ENCODE measurements at places on chromosomes 16 and 17.

- no peak for DNase-seq
These were observed 35.0 kb upstream of the ICAM2 start for GRCh38 chr17:64055183-64056142.

- no peak for DNase-seq
These were observed 90.7 kb downstream of the WNT3 start for GRCh38 chr17:46727572-46728348.

- DNase-seq = peak; percentile 78
These were observed 25.3 kb downstream of the G6PC3 start for GRCh38 chr17:44095647-44096496.

DNA sequence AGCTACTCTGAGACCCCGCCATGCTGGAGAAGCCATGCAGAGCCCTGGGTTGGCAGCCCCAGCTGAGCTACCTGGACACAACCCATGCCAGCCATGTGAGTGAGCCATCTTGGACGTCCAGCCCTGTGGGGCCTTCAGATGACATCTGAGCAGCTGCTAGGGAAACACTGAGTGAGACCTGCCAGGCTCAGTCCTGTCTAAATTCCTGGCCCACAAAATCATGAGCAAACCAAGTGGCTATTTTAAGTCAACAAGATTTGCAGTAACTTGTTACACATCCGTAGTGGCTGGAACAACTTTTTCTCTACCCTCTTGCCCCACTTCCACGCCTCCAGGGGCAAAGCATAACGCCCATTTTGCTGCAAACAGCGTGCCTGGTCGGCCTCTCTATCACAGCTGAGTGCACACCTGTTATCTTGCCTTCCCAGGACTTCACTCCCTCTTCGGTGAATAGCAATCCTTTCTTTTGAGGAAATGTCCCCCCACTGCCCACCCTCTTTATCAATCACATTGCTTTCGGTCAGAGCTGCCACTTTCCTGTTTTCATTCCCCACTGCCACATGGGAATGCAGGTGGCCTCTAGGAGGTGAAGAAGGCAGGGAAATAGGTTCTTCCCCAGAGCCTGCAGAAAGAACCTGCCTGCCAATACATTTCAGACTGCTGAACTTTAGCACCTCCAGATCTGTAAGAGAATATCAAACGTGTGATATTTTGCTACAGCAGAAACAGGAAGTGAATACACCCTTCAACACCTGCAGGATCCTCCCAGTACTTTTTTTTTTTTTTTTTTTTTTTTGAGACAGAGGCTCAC, 7.4 kb upstream of the SCIMP start:
- DNase-seq = no peak

DNA sequence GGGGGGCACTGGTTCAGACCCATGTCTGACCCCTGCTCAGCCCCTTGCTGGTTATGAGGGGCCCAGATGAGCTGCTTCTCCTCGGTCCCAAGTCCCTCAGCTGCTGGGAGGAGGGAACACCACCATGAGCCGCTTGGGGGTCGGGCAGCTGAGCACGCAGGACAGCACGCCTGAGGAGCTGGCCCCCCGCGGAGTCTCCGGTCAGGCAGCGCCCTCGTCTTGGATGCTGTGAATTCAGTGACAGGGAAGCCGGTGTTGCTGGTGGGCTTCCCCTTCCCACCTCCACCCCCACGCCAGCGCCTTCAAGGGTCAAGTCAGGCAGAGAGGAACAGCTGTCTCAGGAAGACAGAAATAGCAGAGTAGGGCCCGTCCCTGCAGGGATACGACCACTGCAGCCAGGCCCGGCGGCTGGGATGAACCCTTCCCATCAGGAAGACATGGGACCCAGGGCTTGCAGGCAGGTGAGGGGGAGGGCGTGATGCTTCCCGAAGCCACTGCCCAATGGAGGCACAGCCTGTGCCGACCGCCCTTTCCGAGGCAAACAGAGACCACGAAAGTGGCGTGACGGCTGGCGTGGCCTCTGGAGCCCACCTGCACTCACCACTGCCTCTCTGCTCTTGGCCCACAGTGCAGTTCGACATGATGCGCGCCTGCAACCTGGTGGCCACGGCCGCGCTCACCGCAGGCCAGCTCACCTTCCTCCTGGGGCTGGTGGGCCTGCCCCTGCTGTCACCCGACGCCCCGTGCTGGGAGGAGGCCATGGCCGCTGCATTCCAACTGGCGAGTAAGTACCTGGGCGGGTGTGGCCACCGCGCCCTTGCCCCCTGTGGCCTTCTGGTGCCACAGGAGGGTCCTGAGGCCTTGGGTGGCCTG, 8.1 kb downstream of the TMEM204 start:
- no peak for DNase-seq

GRCh38 chr17:31654936-31655335, 204.1 kb downstream of the COPRS start:
- DNase-seq = no peak

- DNase-seq = peak; percentile 33
These were observed 26.1 kb downstream of the GPR142 start for GRCh38 chr17:74393346-74393942.

DNA sequence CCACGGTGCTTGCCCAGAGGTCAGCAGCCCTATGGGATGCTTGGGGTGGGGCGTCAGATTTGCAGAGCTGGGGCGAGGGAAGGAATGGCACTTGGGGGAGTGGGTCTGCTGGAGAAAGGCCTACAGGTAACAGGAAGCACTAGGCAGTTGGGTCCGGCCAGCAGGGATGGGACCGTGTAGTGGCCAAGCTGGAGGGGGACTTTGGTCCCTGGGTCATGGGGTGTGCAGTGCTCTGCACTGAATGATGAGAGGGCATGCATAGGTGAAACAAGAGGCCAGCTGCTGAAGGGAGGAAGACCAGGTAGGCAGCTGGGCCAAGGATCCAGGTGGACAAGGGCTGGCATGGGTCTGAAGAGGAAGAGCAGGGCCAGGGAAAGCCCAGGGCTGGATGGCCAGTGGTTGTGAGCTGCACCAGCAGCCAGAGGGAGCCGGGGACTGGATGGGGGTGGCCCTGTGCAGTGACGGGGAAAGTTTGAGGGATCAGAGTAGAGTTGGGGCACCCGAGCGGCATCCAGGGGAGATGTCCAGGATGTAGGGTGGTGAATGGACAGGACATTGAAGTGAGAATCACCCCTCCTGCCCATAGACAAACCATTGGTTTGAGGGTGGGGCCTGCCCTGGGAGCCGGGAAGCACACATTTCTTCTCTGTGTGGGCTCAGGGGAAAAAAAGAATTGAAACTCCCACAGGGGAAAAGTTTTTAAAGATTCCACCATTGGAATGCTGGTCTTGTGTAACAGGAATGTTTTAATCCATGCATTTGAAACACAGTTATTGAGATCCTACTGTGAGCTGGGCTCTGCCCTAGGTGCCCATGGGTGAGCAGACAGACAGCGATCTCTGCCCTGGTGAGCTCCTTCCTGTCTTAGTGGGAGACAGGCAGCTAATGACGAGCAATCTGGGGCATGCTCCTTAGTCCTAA, 25.1 kb downstream of the RAI1 start:
- no peak for DNase-seq

GRCh38 chr16:23403547-23403946, 49.4 kb downstream of the COG7 start:
- no peak for DNase-seq

DNA sequence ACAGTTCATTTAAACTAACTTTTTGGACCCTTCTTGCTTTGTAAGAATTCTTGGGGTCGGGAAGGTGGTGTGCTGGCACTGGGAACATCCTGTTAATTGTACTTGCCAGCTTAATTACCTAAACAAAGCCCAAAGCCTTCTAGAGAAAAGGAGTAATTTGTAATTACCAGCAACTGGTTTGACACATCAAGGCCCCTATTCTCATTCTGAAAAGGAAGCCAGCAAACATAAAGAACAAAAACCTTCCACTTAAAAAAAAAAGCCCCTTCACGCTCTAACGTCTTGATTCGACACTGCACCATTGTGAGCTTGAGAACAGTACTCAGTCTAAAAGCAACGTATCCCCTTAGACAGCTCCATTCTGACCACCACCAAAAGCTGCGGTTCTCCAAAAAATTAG, 74.7 kb upstream of the RPH3AL start:
- no peak for DNase-seq

DNA sequence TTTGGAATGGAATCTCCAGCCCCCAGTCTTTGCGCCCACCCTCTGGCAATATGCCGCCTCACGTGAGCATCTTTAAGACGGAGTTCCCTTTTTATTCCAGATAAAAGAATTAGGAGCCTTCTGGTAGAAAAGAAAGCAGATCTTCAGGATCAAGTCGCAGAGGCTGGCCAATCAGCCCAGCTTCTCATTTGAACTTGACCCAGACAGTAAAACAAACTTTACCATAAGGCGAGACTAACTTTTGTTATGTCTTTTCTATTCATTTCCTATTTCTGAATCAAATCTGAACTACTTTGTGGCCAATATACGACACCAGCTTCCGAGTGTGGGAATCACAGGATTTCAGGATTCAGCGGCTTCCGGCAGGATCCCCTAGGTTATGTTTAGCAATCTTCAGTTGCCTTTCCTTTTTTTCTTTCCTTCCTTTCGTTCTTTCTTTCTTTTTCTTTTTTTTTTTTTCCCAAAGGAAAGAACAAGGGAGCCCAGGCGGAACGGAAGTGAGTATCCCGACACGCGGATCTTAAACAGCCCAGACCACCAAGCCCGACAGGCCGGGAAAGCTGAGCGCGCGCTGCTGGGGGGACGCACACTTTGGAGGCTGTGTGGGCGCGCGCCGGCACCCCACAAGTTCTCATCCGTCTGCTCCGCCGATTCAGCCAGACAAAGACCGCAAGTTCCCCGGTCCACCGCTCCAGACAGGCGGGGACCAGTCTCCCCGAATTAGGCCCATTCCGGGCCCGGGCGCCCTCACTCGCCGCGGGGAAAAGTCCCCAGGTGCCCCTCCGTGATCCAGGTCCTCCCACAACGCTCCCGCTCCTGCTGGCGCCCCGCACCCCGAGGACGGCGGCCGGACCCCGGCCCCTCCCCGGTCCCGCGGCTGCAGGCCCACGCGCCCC, 633 bp downstream of the TBC1D16 start:
- peak; percentile 52 for DNase-seq

DNA sequence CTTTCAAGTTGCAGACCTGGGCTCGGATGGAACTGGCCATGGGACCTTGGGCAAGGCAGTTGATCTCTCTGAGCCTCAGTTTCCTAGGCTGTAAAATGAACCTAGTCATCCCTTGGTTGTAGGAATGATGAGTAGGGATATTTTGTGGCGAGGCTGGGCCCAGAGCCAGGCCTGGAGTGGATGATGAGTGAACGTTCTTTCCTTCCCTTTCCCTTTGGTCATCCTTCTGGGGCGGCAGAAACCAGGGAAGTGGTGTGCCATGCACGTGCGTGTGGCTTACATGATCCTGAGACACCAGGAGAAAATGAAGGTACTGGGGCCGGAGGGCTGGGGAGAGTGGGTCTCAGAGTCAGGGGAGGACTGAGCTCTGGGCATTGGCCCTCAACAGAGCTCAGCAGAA, 8.4 kb downstream of the FBRS start:
- no peak for DNase-seq

GRCh38 chr17:34436607-34437006, 73.6 kb upstream of the CCL1 start:
- DNase-seq = no peak

DNA sequence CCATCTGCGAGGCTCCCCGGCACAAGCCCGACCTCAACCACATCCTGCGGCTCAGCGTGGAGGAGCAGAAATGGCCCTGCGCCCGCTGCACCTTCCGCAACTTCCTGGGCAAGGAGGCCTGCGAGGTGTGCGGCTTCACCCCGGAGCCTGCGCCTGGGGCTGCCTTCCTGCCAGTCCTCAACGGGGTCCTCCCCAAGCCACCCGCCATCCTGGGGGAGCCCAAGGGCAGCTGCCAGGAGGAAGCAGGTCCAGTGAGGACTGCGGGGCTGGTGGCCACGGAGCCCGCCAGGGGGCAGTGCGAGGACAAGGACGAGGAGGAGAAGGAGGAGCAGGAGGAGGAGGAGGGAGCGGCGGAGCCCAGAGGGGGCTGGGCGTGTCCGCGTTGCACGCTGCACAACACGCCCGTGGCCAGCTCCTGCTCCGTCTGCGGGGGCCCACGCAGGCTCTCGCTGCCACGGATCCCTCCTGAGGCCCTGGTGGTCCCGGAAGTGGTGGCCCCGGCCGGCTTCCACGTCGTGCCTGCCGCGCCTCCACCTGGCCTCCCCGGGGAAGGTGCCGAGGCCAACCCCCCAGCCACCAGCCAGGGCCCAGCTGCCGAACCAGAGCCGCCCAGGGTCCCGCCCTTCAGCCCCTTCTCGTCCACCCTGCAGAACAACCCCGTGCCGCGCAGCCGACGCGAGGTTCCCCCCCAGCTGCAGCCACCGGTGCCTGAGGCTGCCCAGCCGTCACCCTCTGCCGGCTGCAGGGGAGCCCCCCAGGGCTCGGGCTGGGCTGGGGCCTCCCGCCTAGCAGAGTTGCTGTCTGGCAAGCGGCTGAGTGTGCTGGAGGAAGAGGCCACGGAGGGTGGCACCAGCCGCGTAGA, 13.1 kb upstream of the PRR35 start:
- DNase-seq = peak; percentile 81

DNA sequence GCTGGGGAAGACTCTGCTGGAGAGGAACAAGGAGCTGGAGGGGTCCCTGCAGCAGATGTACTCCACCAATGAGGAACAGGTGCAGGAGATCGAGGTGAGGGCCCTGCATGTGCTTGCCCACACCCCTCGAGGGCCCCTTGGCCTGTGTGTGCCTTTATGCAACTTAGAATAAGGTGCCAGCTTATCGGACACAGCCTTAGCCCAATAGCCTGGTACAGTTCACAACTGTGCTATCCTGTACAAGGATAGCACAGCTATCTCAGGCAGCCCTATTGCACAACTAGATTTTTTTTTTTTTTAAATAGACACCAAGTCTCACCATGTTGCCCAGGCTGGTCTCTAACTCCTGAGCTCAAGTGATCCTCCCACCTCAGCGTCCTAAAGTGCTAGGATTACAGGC, 12.1 kb downstream of the CDR2L start:
- DNase-seq = no peak

- no peak for DNase-seq
These were observed 45.4 kb downstream of the SOX8 start for GRCh38 chr16:1026784-1027500.

DNA sequence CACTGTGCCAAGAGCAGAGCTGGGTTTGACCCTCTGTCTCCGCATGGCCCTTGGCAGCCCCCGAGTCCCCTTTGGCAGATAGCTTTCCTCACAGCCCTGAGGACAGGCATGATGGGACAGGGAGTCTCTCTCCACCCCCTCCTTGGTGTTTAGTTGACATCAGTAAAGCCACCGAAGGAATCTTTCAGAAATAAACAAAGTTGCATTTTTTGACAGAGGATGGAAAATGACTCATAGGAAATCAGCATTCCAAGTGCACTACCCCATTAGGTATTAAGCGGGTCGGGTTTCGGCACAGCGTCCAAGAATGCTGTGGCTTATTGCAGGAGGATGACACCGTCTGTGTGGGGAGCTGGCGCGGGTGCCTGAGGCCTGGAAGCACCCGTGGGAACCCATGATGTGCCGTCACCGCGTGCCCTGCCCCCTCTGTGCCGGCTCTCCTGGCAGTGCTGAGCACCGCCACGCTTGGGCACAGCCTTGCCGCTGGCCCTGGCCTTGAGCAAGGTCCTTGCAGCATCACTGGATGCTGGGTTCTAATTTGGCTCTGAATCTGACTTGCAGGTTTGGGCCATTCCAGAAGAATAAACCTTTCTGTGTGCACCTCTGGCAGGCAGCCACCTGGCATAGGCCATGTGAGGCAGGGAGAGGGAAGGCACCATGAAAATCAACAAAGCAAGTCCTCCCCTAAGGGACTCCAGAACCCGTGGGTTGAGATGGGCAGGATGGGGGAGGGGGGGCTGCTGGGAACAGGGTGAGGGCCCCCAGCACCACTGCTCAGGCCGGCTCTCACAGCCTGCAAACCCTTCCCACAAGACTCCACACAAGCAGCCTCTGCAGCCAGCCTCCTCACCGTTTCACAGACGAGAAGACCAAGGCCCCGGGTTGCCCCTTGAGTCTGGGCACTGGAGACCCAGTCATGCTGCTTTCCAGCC, 50.5 kb upstream of the ZNF469 start:
- DNase-seq = peak; percentile 51
